ENCODE measurements at places on chromosomes 5 and 9.

DNA sequence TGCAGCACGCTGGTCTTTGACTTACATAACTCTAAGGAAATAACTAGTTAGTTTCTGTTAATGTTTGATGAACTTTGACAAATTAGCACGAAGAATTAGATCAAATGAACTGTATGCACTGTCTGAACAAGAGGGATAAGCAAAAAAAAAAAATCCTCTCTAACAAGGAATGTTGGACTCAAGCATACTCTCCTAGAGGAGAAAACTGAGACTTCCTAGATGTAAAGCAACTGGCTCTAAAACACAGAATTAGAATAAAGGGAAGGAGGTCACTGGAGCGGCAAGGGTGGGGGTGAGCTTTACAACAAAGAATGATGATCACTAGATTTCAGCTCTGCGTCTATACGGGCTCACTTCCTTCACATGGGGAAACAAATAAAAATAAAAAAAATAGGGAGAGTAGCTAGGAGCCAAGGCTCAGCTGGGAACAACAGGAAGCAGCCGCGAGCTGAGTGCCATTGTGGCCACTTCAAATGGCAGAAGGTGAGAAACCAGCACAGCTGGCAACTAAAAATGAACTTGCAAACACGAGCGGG is 48.7 kb upstream of the CEMIP2 start:
- no peak for DNase-seq

- no peak for DNase-seq
Observed at GRCh38 chr9:84067821-84068220, 87.2 kb downstream of the RMI1 start.

DNA sequence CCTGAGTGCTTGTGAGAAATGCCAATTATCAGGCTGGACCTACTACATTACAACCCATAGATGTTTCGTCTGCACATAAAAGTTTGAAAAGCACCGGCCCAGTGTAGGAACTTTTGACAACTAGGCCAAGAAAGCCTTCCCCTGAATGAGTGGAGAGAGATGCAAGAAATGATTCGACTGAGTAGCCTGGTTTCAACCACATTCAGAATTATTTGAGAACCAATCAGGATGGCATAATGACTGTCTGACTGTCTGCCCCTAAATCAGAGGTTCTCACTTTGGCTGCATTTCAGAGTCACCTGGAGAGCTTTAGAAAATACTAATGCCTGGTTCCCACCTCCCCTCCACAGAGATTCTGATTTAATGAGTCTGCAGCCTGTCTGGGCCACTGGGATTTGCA is 61.1 kb downstream of the FRMD3 start:
- DNase-seq: no peak

DNA sequence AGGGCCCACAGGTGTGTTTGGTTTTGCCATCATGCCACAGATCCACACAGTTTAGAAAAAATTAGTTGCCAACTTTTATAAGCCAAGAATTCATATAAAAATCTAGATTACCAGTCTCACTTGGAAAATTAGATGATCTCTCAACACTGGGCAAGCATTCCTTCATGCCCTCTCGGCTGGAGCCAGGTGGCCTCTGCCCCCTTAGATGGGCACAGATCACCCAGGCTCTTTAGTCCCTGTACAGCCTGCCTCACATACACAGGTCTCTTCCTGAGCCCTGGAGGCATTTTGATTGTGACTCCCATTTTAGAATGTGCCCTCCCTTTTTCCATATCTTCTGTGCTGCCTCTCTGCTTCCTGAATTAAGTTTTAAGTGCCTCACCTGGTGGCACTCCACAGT is 20.0 kb downstream of the ACO1 start:
- no peak for DNase-seq

DNA sequence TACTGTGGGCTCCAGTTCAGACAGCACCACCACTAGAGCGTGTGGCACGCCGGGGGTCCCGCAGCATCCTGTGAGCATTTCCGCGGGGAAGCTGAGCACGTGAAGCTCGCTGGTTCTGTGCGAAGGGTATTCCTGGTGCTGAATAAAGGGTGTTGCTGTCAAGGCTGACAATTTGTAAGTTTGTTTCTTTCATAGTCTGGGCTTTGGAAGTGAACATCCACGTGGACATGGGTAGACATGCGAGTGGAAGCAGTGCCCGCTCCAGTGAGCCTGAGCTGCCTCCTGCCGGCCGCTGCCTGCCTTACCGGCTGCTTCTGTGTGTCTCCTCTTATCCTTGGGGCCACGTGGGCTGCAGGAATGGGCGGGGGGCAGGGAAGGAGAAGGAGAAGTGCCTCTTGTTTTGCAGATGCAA is 14.7 kb downstream of the NDUFS6 start:
- no peak for DNase-seq
